ENCODE measurements at places on chromosomes 6 and 20.
A peak's percentile ranks its signal among the peaks of the same experiment; 100 is the strongest.

GRCh38 chr6:75483136-75483952 lies 10.3 kb downstream of the FILIP1 start:
- DNase-seq = no peak

DNA sequence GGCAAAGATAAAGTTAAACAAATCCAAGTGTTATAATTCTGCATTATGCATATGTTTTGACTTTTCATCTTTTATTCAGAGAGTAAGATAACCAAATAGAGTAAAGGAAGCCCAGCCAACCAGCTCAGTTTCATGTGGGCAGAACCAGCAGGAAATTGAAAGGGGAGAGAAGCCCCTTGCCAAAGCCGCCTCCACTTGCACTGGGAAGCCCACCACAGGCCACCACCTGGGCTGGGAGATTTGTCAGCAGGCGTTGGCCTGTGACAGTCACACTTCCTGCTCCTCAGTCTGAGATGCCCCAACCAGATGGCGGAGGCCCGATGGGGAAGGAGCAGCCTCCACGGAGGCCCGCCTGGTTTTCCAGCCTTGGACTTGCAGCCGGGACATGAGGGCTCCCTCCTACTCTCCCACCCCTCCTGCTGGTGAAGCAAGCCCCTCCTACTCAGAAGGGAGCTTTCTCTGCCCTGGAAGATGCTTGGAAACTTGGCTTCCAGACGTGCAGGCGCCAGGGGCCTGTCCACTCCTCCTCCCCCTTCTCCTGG lies 166.8 kb upstream of the SULF2 start:
- no peak for DNase-seq

DNA sequence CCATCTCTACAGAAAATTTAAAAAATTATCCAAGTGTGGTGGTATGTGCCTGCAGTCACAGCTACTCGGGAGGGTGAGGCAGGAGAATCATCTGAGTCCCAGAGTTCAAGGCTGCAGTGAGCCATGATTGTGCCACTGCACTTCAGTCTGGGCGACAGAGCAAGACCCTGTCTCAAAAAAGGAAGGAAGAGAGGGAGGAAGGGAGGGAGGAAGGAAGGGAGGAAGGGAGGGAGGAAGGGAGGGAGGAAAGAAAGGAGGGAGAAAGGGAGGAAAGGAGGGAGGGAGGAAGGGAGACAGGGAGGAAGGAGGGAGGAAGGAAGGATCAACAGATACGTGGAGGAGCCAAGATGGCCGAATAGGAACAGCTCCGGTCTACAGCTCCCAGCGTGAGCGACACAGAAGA lies 90.1 kb downstream of the ZNF217 start:
- no peak for DNase-seq

GRCh38 chr6:52352239-52353018 lies 9.5 kb upstream of the PAQR8 start:
- DNase-seq = peak; percentile 92

DNA sequence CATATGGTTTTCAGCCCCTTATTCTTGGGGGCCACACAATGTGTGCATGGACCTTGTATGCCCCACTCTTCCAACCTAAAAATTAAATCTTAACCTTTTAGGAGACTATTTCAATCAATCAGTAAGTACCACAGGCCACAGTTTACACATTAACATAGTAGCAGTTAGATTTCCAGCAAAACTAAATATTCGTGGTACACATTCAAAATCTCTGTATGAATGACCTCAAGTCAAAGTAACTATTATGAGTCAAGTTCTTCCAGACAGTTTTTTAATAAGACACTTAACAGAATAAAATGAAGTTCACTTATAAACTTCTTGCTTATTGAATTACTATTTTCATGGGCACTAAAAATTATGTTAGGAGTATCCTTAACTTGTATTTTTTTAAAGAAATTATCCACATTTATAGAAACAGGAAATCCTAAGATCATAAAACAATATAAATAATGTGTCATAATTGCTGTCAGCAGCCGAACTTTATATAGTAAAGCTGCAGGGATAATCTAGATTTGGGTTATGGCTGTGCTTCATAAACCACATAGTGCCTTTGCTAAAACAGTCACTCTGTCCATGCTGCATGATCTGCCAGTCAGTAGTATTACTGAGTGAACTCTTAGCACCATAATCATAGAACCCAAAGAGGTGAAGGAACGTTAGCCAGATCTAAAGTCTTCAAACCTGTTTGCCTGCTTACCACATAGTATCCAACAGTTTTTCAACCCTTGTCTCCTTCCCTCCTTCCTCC lies 21.7 kb downstream of the SEC63 start:
- DNase-seq = no peak

GRCh38 chr6:149266659-149267058 lies 50.9 kb upstream of the TAB2 start:
- peak; percentile 64 for DNase-seq

- no peak for DNase-seq
Observed at GRCh38 chr6:152696522-152696921, 1.2 kb upstream of the MYCT1 start.

GRCh38 chr6:106396426-106397220 lies 36.1 kb downstream of the CRYBG1 start:
- no peak for DNase-seq

DNA sequence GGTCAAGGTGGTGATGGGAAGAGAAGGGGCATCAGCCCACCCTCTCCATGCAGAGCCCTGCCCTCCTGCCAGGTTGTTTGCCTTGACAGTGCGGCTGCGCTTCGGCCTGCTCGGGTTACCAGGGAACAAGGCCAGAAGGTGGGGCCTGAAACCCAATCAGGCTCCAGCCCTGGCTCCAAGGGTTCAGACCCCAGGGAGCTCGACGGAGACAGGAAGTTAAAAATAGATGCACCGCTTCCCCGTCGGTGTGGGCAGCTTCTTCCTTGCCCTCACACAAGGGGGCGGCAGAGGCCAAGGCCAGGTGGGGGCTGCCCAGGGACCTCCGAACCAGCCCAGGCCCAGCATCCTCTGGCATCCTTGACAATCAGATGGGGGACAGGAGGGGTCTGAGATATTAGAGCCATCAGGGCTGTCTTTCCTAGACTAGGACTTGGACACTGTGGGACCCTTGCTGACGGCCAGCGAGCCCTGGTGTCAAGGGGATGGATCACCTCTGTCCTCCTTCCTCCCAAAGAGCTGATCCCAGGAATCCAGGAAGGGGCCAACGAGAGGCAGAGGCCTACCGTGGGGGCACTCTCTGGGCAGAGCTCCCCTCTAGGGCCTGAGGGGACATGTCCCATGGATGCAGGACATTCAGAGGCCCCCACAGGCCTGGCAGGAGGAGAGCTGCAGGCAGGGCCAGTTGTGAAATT lies 65.2 kb downstream of the RIPOR3 start:
- DNase-seq = no peak

- no peak for DNase-seq
Observed at GRCh38 chr20:51120868-51121267, 98.0 kb upstream of the KCNG1 start.

GRCh38 chr6:14573703-14574290 lies 456.2 kb downstream of the CD83 start:
- DNase-seq = no peak

DNA sequence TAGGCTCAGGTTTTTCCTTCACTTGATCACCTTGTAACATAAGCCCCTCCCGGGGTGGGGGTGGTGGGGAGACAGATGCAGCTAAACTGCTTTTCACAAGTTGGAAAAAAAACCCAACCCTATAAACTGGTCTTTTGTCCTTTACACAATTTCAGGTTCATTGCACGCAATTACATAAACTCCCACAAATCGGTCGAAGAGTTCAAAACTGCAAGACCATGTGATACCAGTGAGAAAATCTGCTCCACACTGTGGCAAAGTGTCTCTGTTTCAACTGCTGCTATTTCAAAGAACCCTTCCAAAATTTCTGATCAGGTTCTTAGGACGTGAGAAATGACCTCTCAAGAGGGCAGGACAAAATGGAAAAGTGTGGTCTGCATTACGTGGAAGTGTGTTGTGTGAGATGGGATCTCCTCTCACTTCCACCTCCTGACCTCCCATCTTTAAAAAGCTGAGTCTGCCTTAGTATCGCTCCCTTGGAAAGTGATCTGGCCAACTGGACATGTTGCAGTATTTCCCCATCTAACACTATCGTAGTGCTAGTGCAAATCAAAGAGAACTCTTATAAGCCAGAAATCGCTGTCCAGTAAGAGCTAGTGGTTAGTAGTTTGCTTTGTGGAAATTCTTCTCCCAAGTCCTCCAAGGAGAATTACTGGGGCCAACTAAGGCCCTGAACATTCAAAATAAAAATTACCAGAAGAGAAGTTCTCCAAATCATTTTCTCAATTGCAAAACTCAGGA lies 60.1 kb downstream of the PRND start:
- DNase-seq = no peak

GRCh38 chr6:56372406-56372995 lies 125.1 kb upstream of the COL21A1 start:
- DNase-seq = peak; percentile 42

DNA sequence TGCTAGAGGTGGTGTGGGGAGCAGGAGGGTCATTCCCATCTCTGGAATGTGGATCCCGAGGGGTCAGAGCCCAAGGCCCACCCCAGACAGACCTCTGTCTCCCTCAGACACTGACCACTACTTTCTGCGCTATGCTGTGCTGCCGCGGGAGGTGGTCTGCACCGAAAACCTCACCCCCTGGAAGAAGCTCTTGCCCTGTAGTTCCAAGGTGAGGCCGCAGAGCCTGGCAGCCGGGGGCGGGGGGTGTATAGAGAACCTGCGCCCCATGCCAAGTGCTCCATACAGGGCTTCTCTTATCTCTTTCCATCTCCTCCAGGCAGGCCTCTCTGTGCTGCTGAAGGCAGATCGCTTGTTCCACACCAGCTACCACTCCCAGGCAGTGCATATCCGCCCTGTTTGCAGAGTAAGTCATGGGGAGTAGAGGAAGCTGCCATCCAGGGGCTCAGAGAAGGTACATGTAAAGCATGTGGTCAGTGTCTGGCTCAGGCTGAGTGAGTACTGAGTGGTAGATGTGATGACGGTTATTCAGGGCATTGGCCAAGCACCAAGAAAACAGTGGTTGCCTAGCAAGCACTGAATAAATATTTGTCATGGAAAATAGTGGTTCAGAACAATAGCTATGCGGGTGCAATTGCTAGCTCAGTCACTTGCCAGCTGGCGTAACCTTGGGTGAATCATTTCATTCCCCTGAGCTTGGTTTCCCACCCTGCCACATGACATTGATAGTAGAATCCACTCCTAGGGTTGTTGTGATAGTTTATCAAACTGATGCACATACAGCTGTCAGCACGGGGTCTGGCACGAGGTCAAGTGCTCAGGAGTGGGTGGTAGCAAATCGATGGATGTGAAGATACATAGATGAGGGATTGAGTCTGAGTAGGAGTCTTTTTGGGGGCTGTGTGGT lies 3.5 kb downstream of the PIGT start:
- DNase-seq = no peak

- DNase-seq = peak; percentile 63
Observed at GRCh38 chr20:24895431-24895830, 53.6 kb upstream of the CST7 start.
